ENCODE measurements at places on chromosomes 7 and 10.

DNA sequence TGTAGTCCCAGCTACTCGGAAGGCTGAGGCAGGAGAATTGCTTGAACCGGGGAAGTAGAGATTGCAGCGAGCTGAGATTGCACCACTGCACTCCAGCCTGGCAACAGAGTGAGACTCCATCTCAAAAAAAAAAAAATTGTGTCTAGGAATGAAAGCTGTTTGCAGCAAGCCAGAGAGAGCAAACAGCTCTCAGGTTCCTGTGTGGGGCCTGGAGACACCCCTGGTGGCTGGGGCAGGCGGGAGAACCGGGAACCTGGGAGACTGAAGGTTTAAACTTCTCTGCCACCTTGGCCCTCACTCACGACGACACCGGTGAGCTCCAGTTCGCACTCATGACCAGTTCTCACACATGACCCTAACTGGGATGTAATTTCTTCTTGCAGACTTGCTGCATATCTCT lies 13.2 kb upstream of the UNCX start:
- DNase-seq = no peak

DNA sequence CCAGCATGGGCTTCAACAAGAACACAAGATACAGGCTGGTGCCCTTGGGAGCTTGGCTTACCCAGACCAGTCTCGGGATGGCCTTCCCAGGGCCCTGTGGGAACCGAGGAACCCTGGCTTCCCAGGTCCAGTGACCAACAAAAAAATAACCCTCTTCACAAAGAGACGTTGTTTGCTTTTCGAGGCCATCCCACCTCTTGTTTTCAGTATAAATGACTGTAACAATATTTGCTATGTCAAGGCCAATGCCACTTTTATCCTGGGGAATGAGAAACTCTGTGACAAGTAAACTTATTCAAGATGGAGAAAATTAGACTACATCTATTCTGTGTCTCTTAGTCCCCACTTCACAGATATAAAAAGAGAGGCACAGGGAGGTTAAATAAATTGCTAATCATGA lies 138.8 kb downstream of the PRPF18 start:
- no peak for DNase-seq

DNA sequence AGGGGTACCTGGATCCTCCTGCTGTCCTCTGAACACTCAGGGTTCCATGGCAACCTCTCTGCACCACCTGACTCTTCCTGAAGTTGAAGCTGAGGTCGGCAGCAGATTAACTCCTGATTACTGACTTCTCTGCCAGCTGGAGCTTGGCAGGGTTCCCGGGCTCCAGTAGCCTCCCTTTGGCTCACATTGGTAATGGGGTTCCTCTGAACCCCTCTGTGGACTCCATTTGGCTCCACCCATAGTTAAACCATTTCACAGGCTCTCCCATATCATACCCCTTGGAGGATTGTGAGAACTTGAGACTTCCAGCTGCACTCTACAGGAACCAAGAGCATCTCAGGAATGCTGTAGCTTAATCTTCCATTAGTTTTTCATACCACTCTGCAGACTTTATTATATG lies 292.5 kb downstream of the HDAC9 start:
- no peak for DNase-seq

GRCh38 chr7:104627516-104627915 lies 299.1 kb downstream of the LHFPL3 start:
- peak; percentile 23 for DNase-seq

GRCh38 chr10:62699148-62699547 lies 105.4 kb upstream of the ADO start:
- DNase-seq = no peak

DNA sequence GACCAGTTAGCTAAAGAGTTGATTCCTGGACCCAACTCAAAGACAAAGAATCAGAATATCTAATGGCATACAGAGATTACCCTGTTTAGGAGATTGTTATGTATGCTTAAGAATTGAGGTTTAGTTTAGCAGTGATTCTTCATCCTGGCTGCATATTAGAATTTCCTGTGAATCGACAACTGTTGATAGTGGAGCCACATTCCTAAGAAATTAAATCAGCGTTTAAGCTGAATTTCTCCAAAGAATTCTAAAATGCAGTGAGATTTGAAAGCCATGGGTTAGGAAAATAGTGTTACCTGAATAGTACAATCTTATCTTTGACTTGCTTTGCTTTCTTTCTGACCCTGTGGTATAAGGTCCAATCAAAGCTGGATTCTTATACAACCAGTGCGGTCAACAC lies 16.4 kb upstream of the FERD3L start:
- DNase-seq = no peak

DNA sequence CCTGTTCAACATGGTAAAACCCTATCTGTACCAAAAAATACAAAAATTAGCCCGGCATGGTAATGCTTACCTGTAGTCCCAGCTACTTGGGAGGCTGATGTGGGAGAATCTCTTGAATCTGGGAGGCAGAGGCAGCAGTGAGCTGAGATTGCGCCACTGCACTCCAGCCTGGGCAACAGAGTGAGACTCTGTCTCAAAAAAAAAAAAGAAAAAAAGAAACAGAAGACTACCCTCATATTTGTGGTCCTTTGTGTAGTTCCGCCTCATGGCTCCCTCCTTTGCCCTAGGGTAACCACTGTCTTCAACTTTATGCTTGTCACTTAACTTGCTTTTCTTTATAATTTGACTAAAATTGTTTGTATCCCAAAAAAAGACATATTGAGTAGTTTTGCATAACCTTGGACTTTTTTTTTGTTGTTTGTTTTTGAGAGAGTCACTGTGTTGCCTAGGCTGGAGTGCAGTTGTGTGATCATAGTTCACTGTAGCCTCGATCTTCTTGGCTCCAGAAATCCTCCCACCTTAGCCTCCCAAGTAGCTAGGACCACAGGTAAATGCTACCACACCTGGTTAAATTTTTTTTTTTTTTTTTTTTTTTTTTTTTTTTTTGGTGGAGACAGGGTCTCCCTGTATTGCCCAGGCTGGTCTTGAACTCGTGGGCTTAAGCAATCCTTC lies 3.7 kb downstream of the ZNF487 start:
- DNase-seq = no peak

DNA sequence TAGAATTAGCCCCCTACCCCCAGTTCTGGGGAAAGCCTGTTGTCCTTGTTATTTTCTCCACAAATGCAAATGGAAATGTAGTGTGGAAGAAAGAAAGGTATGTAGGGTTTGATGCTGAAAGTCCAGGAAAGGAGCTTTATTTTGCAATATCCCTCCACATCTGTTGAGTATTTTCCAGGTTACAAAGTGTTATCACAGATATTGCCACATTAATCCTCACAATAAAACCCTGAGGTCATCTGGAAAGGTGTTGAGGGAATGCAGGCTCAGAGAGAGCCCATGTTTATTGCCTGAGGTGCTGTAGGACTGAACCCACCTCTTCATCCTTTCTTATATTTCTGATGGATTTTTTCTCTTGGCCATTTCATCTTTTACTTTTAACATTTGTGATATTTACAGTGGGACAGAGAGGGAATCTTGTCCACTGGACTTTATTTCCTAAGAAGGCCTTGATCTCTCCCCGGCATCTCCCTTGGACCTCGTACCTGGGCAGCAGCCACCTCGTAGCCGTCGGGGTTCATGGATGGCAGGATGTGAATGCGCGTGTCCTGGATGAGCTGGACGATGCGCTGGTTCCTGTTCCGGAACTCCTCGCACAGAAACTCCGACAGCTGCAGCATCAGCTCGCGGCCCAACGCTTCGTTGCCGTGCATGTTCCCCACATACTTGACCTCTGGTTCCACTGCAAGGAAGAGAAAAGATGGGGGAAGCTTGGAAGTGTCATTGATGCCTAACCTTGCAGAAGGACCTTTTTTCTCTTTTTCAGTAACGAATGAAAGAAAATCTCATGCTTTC lies 6.0 kb downstream of the CPN1 start:
- DNase-seq = no peak

GRCh38 chr10:94274142-94274787 lies 88.5 kb downstream of the NOC3L start:
- peak; percentile 60 for DNase-seq

DNA sequence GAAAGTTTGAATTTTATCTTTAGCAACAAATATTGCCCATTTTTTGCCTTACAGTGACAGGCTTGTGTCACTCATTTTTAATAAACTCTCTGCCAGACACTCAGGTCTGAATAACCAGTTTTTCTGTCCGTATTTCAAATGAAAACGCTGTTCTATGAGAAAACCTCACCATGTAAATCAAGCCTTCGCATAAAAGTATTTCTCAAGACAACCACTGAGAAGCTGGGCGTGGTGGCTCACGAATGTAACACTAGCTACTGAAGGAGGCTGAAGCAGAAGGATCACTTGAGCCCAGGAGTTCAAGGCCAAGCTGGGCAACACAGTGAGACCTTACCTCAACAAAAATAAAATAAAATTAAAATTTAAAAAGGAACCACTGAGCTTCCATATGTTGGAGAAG lies 339.3 kb downstream of the PARD3 start:
- DNase-seq = no peak

DNA sequence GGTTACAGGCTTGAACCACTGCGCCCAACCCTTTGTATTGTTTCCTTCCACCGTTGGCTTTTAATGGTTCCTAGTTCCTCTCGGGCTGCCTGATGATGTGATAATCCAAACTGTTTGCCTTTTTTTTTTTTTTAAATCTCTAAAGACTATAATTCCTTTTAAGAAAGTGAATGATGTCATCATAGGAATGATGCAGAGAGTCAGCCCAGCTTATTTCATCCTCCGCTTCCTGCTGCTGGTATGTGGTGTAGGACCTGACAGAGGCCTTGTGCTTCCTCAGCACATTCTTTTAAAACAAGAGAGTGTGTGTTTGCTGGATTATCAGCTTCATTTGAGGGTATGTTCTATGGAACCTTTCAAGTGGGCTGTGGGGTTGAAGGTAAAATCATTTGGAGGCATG lies 241.4 kb downstream of the LRMDA start:
- no peak for DNase-seq

DNA sequence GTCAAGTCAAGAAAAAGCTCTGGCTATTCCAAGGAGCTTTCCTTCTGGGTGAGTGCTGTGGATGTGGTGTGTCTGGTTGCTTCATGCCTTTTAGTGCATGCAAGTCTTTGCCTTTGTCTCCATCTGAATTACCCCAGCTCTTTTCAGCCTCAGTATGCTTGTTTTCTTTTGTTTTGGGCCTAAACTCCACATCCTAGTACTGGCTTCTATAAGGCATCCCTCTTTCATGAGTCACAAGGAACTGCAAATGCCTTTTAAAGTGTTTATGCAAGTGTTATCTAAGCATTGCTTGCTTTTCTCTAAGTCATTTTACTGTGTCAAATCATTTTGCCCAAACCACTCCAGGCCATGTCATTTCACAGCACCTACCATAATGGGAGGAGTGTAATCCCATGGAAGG lies 132.1 kb downstream of the PLCE1 start:
- DNase-seq = no peak

DNA sequence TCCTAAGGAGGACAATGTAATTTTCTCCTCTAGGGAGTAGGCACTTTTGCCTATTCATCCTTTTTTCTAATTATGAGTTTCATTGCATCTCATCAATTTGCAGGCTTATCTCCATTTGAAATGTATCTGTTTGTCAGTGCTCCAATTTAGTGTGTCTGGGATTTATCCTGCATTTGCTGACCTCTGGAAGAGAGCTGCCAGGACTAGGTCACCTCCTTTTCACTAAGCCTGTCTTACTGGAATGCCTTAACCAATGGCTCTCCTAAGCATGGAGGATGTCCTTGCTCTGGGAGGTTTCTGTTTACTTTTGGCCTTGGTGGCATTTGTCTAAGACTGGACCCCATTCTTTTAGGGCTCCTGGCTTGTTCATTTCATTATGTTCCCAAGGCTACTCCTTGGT lies 261.5 kb downstream of the NEBL start:
- DNase-seq = no peak

GRCh38 chr7:102453319-102453718 lies 11.3 kb downstream of the ALKBH4 start:
- DNase-seq = no peak

DNA sequence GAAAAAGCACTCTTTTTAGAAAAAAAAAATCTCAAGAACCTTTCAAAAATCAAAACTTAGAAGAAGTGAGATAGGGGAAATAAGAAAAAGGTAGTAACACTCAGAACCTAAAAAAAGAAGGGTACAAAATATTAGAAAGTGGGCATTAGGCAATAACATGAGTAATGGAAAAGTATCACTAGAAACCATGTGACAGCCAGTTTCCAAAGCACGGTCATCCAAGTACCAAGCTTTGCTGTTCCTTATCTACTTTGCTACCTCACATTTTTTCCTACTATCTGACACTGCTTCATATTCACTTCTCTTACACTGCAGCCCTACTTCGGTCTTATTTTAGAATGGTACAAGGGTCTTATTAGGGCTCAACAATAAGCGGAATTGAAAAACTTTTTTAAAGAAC lies 30.3 kb downstream of the IMMP2L start:
- no peak for DNase-seq

DNA sequence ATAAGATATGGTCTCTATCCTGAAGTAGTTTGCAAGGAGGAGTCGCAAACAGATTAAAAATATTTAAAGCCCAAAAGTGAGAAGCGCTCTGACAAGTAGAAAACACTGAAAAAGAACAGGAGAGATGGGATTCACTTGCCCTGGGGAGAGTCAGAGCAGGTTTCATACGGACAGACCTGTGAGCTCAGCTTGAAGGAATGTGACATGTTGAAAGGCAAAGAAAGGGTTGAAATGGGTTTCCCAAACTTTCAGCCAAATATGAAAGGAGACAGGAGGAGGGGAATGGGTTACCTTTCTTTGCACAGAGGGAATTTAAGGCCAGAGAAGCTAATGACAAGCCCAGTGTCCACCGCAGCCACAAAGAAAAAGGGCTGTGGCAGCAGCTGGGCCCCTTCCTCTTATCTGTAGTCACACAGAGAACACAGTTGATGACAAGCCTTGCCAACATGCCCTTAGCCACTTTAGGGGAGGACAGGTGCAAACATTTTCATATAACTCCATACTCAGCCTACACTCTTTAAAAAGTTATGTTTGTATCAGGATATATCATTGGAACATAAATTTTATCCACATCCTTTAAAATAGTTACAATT lies 14.9 kb downstream of the HOXA1 start:
- no peak for DNase-seq

DNA sequence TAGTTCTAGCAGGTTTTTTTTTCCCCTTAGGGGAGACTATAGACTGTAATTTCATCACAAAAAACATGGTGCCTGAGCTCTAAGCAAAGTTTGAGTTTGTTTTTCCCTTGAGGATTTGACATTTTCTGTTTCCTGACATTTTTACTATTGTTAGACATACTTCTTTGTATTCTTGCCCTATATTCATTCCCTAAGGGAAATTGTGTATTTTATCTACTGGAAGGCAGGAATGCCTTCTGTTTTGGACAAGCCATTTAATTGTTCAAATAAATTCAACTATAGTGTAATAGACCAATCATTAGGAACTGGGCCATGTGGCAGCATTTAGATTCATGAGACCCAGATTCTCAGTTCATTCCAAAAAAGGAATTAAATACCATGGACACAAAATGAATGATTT lies 335.0 kb downstream of the EXOC4 start:
- no peak for DNase-seq

- peak; percentile 65 for DNase-seq
Measured at GRCh38 chr10:118669020-118669791, 73.8 kb upstream of the PRLHR start.

GRCh38 chr7:24052572-24053260 lies 231.3 kb upstream of the NPY start:
- no peak for DNase-seq
